ENCODE measurements at places on chromosomes 3 and 15. TPM values are rescaled to one million over a fixed set of nuclear protein-coding genes. Genes with fewer than 3 reads are reported as not detected.

DNA sequence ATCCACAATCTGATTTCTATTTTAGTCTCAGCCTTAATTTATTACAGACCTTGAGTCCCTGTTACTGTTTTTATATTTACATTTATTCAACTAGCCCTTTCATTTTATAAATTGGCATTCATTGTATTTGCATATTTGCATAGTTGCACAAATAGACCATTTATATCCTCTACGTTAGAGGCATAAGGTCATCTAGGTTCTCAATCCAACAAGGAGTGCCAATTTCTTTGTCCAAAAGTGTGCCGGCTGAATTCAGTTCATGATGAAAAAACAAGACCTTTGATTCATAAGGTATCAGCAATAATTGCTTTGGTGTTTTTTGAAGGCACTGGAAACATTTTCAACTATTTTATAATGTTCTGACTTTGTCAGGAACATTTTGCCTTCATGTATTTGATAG lies 33.9 kb upstream of the NANOGP8 start:
- no peak overlapping the region for H3K27ac ChIP-seq
- no peaks in the 10 kb centered on the region for H3K27me3 ChIP-seq
- H3K4me3 ChIP-seq = no peak overlapping the region
- no peaks in the 10 kb centered on the region for H3K4me1 ChIP-seq

The TMIE gene
- 1.6 TPM for total RNA-seq

DNA sequence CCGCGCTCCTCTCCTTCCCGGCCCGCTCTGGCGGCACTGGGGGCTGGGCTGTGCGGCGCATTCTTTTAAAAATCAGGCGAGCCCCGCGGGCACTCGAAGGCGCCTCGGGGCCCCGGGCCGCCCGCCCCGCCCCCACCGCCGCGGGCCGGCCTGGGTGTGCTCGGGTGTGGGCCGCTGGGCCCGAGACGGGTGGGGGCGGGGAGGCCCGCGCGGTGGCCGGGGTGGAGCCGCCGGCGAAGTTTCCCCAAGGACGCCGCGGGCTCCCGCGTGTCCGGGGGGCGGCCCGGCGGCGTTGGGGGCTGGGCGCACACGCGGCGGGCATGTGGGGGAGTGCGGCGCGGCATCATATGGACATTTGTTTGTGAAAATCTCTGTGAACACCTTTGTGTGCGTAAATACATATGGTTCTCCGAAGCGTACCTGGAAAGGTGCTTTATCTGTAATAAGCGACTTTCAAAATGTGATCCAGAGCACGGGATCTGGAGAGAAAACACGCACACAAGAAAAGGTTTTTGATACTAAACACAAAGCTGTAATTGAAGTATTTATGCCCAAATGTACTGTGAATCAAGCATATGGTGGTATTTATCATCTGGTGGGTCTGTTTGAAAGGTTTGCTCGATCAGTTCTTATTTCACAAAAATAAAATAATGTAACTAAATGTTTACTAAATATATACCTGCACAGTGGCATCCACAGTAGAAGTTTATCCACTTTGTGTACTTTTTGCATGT lies 612 bp upstream of the TBL1XR1 start:
- DNase-seq = no peak
- H3K36me3 ChIP-seq = peaks cover 26% of the 10 kb centered on the region
- H3K27me3 ChIP-seq = no peaks in the 10 kb centered on the region
- peak overlapping the region; percentile 70 for H3K4me3 ChIP-seq
- H3K27ac ChIP-seq = peak overlapping the region; percentile 94
- H3K4me1 ChIP-seq = peaks cover 69% of the 10 kb centered on the region

DNA sequence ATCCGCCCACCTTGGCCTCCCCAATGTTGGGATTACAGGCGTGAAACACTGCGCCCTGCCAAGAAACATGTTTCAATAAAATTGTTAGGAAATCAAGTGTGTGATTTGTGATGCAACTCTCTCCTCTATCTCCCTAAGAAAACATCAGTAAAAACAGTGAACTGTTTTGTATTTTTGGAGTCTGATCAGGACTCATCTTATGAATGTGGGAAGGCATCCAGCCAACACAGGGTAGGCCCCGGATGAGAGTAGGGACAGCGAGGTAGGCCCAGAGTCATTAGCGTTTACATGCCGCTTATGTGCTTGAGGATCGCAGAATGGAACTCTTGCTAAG lies 884 bp upstream of the GLYCTK start:
- peaks cover 60% of the 10 kb centered on the region for H3K4me1 ChIP-seq
- H3K27ac ChIP-seq = peak overlapping the region; percentile 100
- H3K4me3 ChIP-seq = peak overlapping the region; percentile 100
- H3K27me3 ChIP-seq = no peaks in the 10 kb centered on the region

DNA sequence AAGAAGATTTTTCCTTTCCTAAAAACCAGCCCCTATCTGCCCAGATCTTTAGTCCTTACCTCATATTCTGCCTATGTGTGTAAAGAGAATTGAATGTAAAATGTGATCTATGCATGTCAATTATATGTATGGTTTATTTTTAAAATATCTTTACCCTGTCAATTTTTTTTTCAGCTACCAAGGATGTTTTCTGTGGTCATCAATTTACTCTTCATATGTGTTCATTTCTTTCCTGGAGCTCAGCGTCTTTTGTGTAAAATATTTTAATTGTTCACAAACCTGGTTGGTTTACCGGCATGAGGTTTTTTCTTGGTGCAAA lies 1.7 kb upstream of the NR2F2 start:
- peaks cover 7% of the 10 kb centered on the region for H3K4me1 ChIP-seq
- peaks cover 85% of the 10 kb centered on the region for H3K27me3 ChIP-seq
- no peak overlapping the region for H3K4me3 ChIP-seq

GRCh38 chr15:39957481-39957880 lies 23.6 kb downstream of the EIF2AK4 start:
- H3K27me3 ChIP-seq = no peaks in the 10 kb centered on the region
- peaks cover 2% of the 10 kb centered on the region for H3K4me1 ChIP-seq
- no peak overlapping the region for H3K4me3 ChIP-seq
- no peak overlapping the region for H3K27ac ChIP-seq

The TPRG1 gene
- total RNA-seq = 1.2 TPM

DNA sequence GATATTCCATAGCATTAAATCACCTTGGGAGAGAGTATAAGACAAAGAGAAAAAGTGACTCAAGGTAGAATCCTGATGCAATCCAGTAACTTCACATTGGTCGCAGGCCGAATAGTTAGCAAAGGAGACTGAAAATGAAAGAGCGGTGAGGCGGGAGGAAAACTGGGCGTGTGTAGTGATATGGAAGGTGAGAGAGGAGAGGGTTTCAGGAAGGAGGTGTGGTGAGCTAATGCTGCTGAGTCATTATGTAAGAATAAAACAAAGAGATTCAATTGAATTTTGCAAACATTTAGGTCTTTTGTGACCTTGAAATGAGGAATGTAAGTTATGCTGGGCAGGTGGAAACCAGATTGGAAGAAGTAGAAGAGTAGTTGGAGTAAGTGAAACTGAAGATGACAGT lies 235.3 kb downstream of the C3orf38 start:
- no peak for DNase-seq
- H3K27ac ChIP-seq = peak overlapping the region; percentile 20
- no peak overlapping the region for H3K4me3 ChIP-seq

GRCh38 chr15:48222627-48223026 lies 16.5 kb downstream of the SLC12A1 start:
- H3K27me3 ChIP-seq = peaks cover 13% of the 10 kb centered on the region
- no peaks in the 10 kb centered on the region for H3K4me1 ChIP-seq
- H3K36me3 ChIP-seq = no peaks in the 10 kb centered on the region
- no peak overlapping the region for H3K4me3 ChIP-seq
- no peak overlapping the region for H3K27ac ChIP-seq

DNA sequence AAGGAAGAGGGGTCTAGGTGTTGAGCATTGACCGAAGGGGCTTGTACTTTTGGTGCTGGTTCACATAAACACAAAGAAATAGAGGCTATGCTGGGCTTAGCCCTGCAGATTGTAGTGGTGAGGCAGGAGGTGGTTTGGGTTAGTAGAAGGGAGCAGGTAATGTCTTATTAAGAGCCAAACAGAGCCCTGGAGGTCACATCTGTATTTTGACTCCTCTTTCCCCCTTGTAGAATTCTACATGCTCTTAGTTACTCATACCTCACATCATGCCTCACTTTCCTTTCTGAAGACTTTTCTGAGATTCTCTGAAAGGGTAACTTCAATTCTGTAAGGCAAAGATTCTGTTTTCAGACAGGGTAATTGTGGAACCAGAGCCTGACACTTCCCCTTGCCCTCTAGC lies 16.1 kb upstream of the ZNF80 start:
- H3K36me3 ChIP-seq = no peaks in the 10 kb centered on the region
- no peak overlapping the region for H3K27ac ChIP-seq
- no peaks in the 10 kb centered on the region for H3K27me3 ChIP-seq

- H3K36me3 ChIP-seq = no peaks in the 10 kb centered on the region
- no peaks in the 10 kb centered on the region for H3K27me3 ChIP-seq
- no peak for DNase-seq
- H3K27ac ChIP-seq = no peak overlapping the region
Measured at GRCh38 chr3:128278761-128279600, 125.7 kb downstream of the EEFSEC start.

The CHDH gene
- total RNA-seq = 0.79 TPM

DNA sequence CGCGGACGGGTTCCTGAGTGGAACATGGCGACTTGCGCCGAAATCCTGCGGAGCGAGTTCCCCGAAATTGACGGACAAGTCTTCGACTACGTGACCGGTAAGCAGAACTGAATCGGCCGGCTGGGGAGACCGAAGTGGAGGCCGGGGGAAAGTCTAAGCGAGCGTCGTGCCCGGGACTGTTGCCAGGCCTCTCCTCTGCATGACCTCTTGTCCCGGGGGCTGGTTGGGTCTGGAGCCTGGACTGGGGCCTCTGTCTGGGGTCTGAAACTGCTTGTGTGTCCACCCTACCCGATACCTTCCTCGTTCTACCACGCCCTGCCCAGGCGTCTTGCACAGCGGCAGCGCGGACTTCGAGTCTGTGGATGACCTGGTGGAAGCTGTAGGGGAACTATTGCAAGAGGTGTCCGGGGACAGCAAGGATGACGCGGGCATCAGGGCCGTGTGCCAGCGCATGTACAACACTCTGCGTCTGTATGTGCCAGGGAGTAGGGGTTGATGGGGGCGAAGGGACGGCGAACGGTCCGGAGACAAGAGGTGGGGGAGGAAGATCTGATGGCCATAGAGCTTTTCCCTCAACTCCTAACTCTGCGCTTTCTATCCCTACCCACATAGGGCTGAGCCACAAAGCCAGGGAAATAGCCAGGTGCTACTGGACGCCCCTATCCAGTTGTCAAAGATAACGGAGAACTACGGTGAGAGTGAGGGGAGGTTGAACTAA lies at the start of gene ABCF3:
Gene ABCF3, plus strand, starts transcription at position 16 of the 718 bp plus-strand sequence. Its CDS starts 9 bp downstream, at position 25.
- peaks cover 36% of the 10 kb centered on the region for H3K4me1 ChIP-seq
- DNase-seq = no peak
- peak within 1 kb of the TSS; percentile 94 for H3K4me3 ChIP-seq
- peaks cover 50% of the 10 kb centered on the region for H3K36me3 ChIP-seq
- H3K27ac ChIP-seq = peak within 1 kb of the TSS; percentile 94

The P2RY14 gene
- total RNA-seq = 0.25 TPM

- H3K27me3 ChIP-seq = peaks cover 10% of the 10 kb centered on the region
- H3K36me3 ChIP-seq = no peaks in the 10 kb centered on the region
- no peak overlapping the region for H3K27ac ChIP-seq
- H3K4me3 ChIP-seq = no peak overlapping the region
Measured at GRCh38 chr3:128942161-128942952, 51.5 kb downstream of the CFAP92 start.

DNA sequence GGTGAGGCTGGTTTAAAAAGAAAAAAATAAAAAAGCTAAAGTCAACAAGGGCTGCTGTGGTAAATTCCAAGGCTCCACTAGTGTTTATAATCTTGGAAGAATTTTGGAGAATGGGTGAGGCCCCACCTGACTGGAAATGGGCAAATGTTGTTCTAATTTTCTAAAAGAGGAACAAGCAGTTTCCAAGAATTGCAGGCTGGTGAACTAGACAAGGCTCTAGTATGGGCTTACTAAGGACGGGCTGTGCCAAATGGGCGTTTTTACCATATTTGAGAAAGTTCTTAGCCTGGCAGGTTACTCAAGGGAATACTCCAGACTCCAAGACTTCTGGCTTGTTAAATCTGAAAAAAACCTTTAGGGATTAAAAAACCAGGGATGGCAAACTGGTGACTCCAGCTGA lies 67.0 kb upstream of the ABHD2 start:
- no peaks in the 10 kb centered on the region for H3K36me3 ChIP-seq
- DNase-seq = no peak
- no peak overlapping the region for H3K27ac ChIP-seq

GRCh38 chr3:112261742-112262141 lies 32.3 kb downstream of the SLC9C1 start:
- H3K27me3 ChIP-seq = peaks cover 9% of the 10 kb centered on the region
- no peak for DNase-seq
- H3K27ac ChIP-seq = no peak overlapping the region
- H3K4me1 ChIP-seq = no peaks in the 10 kb centered on the region

Data from activated CD4-positive, alpha-beta T cell treated with anti-CD3 and anti-CD28 coated beads, Interleukin-2, amount 10 ng/mL, durations not matched to agents 7 days and 5 days (primary cell).